ENCODE measurements at places on chromosomes 1 and 21.
A peak's percentile ranks its signal among the peaks of the same experiment; 100 is the strongest.

DNA sequence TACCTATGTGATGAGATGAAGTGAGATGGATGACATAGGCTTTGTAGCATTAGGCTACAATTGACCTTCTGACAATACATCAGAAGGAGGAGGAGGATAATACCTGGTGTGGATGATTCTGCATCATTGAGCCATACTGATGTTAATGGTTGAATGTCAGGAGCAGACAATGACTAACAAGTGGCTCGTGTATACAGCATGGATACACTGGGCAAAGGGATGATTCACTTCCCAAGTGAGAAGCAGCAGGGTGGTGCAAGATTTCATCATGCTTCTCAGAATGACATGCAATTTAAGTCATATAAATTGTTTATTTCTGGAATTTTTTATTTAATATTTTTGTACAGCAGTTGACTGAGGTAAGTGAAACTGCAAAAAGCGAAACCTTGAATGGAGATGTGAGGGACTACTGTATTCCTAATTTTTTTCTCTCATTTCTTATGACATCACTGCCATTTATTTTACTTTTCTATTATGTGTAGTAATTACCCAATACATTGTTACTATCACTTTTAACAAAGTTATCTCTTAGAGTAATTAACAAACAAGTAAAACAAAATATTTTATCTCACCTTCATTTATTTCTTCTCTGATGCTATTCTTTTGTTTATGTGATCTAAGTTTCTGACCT lies 34.4 kb upstream of the COP1 start:
- DNase-seq: no peak

DNA sequence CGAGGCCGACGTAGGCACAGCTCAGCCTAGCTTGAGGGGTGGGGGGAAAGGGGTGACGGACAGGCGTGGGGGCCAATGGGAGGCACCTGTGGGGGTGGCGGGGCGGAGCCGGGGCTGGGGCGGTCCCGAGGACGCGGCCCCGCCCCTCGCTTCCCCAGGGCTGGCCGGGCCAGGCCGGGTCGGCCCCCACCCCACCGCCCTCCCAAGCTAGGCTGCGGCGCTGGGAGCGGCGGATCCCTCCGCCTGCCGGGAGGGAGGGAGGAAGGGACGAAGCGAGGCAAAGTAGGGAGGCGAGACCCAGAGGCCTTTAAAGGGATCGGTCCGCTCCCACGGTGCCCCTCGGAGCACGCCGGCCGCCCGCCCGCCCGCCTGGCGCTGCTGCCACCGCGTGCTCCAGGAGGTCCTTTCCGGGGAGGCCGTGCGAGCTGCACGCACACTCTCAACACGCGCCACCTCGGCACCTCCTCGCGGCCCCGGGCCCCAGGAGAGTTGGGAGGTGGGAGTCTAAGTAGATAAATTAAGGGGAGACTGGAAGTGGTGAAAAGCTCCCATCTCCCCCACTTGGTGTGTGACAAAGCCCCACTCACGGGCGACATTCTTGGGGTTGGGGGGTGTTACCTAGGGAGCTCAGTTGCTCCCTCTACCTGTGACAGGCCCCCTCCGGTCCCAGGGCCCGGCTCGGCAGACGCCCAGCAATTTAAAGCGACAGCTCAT lies 375 bp upstream of the MEF2D start:
- DNase-seq: peak; percentile 80

- DNase-seq: no peak
Measured at GRCh38 chr1:159987186-159987585, 33.1 kb upstream of the SLAMF9 start.

- DNase-seq: no peak
Measured at GRCh38 chr1:234208791-234209190, 164.5 kb upstream of the COA6 start.

DNA sequence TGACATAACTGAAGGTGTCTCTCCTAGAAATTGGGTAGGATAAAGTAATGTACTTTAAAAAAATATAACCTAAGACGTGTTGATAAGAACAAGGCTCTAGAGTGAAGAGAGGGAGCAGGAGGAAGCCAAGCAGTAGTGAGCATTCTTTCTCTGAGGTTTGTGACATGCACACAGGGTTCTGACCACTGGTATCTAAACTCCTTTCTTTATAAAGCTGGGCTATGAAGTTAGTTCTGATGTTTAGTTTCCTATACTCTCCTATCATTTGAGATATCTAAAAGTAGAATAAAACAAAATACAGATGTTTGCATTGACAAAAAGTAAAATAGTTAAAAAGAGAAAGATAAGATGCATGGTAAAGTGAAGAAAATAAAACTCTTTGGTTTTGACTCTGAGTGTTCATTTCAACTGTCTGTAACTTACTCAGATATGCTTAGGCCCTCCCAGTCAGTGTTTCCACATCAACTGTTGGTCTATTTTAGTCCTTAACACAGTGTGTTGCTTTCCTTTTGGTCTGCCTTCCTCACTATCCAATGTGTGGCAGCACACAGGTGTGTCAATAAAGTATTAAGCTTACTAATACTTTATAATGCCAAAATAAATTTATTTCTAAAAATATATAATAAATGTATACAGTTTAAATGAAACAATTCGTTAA lies 543.5 kb downstream of the PTPRC start:
- no peak for DNase-seq
